Adrenal gland (tissue), 19 donors: ENCODE measurements at places on chromosomes 13 and 19. TPM values are rescaled to one million over a fixed set of nuclear protein-coding genes. Genes with fewer than 3 reads are reported as not detected.
A peak's percentile ranks its signal among the peaks of the same experiment; 100 is the strongest.

DNA sequence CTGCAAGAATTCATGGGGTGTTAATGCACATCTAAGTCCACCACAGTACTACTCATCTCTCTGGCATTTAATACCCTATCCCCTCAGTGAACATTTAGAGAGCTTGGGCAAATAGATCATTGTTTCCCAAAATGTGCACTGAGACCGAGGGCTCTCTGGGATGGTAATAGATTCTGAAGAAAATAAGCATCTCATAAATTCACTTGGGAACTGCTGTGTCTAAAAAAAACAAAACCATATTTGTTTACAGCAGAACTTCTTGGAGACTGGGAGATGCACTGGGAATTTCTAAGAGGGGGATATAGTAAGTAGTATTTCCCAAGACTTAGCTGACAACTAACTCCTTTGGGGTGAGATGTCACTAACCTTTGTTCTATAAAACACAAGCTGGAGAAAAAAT, 58.4 kb downstream of the ENOX1 start:
- DNase-seq, result no peak

- no peak for DNase-seq
These were observed 86.9 kb downstream of the DOCK9 start for GRCh38 chr13:98890925-98891324.

DNA sequence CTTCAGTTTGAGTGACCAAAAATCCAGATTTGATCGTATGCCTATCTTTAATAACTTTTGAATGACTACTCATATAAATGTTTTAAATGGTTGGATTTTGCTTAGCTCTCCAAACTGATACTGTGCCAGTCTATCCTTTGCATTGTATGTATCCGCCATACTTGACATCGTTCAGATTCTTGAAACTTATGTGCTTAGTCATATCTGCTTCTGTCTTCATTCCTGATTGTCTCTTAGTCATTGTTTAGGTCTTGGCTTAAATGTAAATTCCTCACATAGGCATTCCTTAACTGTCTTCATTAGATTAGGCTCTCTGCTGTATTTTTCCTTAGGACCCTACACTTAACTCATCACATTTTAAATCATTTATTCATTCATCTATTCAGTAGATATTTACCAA, 126.0 kb downstream of the PCCA start:
- no peak for DNase-seq

DNA sequence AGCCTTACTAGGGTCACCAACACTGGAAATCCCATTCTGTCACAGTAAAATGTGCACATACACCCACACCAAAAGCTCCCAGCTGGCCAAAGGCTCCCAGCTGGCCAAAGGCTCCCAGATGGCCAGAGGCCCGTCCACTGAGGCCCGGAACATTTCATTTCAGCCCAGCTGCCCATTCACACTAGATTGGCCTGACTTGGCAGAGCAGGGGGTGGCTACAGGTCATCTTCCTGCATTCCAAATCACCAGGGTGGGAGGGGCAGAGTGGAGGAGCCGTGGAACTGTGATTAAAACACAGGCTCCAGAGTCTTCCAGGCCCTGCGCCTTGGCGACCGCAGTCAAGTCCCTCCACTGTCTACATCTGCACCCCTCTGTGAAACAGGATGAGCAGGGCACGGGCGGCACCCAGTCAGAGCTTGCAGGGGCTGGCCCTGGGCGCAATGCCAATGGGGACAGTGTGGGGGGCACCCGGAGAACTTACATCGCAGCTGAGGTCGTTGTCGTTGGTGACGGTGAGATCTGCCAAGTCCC, 10.1 kb upstream of the PRKD2 start:
- no peak for DNase-seq

DNA sequence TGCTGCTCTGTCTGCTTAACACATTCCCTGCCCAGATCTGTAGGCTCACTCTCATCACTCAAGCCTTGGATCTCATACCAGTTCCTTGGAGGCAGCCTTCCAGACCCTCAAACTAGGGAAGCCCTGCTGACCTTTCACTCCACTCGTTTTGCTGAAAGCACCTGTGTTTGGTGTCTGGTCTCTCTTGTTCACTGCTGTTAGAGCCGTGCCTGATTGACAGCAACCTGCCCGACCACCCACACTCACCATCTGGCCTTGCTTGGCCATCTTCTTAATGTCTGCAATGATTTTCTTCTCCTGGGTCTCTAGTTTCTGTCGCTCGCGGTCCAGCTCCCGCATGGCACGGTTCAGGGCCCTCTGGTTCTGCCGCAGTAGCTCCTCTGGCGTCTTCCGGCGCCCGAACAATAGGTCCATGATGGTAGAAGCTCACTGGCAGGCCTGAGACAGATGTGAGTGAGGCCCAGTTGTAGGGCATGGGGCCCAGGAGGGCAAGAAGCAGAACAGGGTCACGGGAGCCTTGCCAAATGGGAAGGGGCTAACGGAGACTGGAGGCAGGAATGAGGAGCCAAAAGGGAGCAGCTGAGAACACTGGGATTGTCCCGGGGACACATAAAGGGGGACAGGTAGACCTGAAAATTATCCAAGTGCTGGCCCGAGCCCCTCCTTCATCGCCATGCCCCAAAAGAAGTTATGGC, 959 bp downstream of the CHMP2A start:
- DNase-seq, result no peak

- DNase-seq, result no peak
These were observed 43.3 kb downstream of the CAPN12 start for GRCh38 chr19:38700902-38701454.

DNA sequence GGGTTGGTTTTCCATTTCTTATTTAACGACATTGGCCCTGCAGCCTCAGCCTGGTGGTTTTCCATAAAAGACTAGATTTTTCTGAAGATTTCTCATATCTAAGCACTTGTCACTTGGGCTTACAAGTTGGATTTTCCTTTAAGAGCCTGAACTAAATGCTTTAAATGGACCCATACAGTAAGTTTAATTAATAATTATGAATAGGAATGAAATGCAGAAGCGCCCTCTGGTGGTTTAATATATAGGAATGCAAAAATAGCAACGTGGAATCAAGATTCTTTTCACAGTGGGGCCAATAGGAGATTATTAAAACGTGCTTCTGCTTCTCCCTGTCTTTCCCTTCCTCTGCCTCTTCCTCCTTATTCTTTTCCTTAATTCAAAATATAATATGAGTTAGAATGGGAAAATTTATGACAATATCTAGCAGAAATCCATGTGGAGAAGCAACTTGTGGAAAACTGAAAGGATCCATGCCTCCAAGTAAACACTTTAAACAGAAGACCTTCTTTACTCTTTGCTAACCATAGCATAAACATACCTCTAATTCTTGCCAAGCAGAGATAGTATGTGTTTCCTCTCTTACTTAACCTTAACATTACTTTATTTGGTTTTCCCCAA, 324.0 kb downstream of the GPC5 start:
- no peak for DNase-seq

DNA sequence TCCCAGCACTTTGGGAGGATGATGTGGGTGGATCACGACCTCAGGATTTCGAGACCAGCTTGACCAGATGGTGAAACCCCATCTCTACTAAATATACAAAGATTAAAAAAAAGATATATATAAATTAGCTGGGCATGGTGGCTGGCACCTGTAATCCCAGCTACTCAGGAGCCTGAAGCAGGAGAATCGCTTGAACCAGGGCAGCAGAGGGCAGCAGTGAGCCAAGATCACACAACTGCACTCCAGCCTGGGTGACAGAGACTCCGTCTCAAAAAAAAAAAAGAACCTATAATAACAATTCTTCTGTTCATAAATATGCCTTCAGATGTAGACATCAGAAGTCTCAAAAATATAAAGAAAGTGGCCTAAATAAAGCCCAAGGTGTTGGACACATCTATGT, 7.6 kb downstream of the ZNF737 start:
- DNase-seq, result peak; percentile 84

Gene ZNF540
- 2.3 TPM for total RNA-seq

DNA sequence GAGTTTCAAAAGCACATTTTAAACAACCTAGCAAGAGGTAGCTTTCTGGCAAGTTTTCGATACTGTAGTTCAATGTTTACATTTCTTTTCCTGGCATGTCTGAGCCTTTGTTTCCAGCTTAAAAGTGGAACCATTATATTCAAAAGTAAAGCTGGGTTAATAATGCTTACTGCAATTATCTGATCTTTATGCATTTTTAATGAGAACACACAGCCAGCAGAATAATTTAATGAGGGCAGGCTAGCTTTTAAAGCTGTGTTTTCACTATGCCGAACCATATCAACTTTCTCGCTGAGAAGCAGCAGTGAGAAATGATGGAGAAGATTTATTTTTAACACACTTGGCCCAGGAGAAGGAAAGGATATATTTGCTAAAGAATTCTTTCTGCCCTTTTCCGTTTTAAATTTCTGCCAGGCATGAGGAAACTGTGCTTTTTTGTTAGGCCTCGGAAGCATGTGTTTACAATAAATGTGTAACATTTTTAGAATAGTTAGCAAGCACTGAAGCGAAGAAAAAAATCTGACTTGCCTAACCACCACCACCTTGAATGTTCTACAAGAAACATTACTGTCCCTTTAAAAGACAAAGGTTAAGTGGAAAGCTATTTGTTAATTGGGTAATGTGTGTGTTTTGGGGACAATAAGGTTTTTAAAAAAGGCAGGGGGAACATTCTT, 1.0 kb downstream of the MBNL2 start:
- DNase-seq, result no peak

- no peak for DNase-seq
These were observed 268.4 kb upstream of the ARGLU1 start for GRCh38 chr13:106836186-106836802.

Gene GRK1
- 0.38 TPM for total RNA-seq

DNA sequence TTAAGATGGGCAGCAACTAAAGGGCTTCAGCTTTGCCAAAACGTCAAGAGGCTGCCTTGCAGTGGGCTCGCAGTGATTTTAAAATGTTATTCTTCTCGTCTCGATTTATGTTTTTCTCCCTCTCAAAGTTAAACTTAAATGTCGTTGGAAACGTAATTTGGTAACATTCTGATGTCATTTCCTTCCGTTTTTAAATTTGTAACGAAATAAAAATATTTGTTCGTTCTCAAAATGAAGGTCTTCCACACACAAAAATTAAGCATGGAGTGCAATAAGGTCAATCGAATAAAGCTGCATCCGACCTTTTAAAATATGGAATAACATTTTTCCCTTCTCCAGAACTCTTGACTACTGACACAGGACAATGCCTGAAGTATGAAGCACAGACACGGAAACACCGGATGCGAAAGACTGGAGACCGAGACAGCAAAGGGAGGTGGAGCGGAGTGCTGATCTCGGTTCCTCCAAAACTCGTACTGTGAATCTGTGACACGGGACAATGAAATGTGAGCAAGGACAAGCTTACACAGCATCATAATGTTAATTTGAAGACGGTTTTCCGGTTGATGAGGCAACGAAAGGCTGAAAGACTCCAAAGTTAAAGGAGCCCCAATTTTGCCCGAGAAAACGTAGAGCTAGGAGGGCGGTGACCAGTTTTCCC, 850 bp downstream of the MTMR6 start:
- peak; percentile 44 for DNase-seq

Gene DCT
- 2.3 TPM for total RNA-seq

- no peak for DNase-seq
These were observed 74.5 kb upstream of the ANKRD10 start for GRCh38 chr13:110989331-110989730.

Gene ANO8
- total RNA-seq, result 78.0 TPM

DNA sequence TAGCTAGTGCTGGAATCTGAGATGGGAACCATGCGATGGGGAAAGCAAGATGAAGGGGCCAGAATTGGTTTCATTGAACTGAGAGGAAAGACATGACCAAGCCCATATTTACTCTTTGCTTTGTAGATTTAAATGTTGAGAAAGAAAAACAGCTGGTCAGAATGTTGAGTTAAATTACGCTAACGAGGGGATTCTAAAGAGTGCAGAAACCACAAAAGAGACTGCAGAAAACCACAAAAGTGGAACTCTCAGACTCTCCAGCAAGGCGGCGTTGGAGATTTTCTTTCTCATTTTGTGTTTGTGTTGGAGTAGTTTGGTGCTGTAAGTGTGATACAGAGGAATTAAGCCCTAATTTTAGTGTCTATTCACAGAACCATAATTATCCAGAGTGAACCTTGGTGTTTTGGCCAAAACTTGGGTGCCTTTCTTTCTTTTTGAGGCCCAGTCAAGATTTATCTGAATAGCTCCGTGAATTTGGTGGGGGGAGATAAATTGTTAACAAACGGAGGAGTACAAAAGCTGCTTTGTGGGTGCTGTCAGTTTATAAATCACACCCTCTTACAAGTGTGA, 26.3 kb downstream of the SAE1 start:
- DNase-seq, result no peak

GRCh38 chr19:18683109-18683957, at the start of gene CRTC1:
CRTC1 (plus strand) TSS chr19:18683680; CDS start chr19:18683703, 23 bp downstream.
- peak; percentile 83 for DNase-seq

Gene SSC5D
- total RNA-seq, result 1.5 TPM

DNA sequence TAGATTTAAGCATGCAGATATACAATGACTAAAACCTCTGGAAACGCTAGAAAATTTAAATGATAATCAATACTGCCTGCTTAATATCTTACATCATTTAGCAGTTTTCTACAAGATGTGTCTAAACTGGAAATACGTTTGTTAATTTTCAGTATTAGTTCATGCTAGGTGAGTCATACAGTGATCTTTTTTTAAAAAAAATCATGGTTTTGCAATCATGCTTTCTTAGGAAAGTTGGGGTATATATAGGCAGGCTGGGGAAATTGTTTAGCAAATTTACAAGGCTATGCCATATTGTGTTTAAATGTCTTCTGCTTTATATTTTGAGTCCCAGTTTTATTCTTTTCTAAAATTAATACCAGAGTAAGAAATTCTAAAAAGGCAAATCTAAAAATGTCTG, 245.4 kb upstream of the SPRY2 start:
- no peak for DNase-seq

DNA sequence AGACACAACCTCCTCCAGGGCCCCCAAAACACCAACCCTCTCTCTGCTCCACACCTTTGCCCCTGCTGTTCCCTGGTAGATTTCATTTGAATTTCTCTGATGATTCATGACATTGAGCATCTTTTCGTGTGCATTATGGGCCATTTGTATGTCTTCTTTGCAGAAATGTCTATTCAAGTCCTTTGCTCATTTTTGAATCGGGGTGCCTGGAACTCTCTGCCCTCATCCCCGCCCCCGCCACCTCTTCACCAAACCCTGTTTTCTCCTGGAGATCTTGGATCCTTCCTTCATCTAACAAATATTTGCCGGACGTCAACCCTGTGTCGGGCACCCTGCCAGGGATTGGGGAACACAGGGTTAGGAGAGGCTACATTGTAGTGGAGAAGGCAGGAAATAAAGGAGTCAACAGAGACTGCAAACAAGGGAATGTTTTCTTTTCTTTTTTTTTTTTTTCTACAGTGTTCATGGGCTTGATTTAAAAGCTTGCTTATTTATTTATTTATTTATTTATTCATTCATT, 25.5 kb upstream of the SLC1A5 start:
- peak; percentile 62 for DNase-seq

Gene NBEA
- total RNA-seq, result 13.6 TPM

Gene OXGR1
- total RNA-seq, result not detected

Gene TUBA3C
- total RNA-seq, result not detected

- DNase-seq, result no peak
These were observed 2.0 kb upstream of the ZIC2 start for GRCh38 chr13:99979453-99980200.
